ENCODE measurements at places on chromosomes 3 and 15. TPM values are rescaled to one million over a fixed set of nuclear protein-coding genes. Genes with fewer than 3 reads are reported as not detected.

Gene FSTL1
- 326 TPM for total RNA-seq

Gene BTLA
- total RNA-seq, result not detected

Gene SPATA12
- 0.22 TPM for total RNA-seq

GRCh38 chr3:110027446-110028080 is 690.2 kb upstream of the DPPA4 start:
- no peak for DNase-seq
- no peaks in the 10 kb centered on the region for H3K27me3 ChIP-seq
- H3K27ac ChIP-seq, result no peak overlapping the region
- no peak overlapping the region for H3K4me3 ChIP-seq
- H3K36me3 ChIP-seq, result peaks cover 22% of the 10 kb centered on the region

DNA sequence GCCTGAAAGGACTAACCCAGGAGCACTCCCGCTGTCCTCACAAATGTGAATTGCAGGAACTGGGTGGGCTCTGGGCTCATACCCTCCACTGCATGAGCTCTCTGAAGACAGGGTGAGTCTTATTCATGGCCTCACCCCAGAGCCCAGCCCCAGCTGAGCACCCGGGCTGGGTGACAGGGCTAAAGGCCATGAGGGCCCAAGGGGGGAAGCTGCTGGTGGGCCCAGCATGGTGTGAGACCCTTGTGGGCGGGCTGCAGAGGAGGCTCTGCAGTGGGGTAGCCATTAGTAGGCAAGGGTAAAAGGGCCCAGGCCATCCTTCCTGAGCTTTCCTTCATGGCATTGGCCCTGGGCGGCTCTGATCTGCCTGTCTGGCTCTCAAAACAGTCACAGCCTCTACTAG is 30.3 kb downstream of the SRPRB start:
- DNase-seq, result peak; percentile 9
- H3K36me3 ChIP-seq, result peaks cover 1% of the 10 kb centered on the region
- no peak overlapping the region for H3K27ac ChIP-seq
- no peak overlapping the region for H3K4me3 ChIP-seq
- H3K4me1 ChIP-seq, result no peaks in the 10 kb centered on the region
- no peaks in the 10 kb centered on the region for H3K27me3 ChIP-seq

- no peak overlapping the region for H3K4me3 ChIP-seq
- H3K27ac ChIP-seq, result no peak overlapping the region
- no peaks in the 10 kb centered on the region for H3K27me3 ChIP-seq
- H3K36me3 ChIP-seq, result peaks cover 38% of the 10 kb centered on the region
- no peaks in the 10 kb centered on the region for H3K4me1 ChIP-seq
- no peak for DNase-seq
Measured at GRCh38 chr15:59165726-59166125, 40.9 kb upstream of the LDHAL6B start.

- H3K4me1 ChIP-seq, result no peaks in the 10 kb centered on the region
- H3K36me3 ChIP-seq, result no peaks in the 10 kb centered on the region
- no peak overlapping the region for H3K4me3 ChIP-seq
- H3K27me3 ChIP-seq, result no peaks in the 10 kb centered on the region
- H3K27ac ChIP-seq, result no peak overlapping the region
- no peak for DNase-seq
Measured at GRCh38 chr3:34920806-34921205, 718.5 kb upstream of the ARPP21 start.

- peak; percentile 4 for DNase-seq
- peaks cover 14% of the 10 kb centered on the region for H3K36me3 ChIP-seq
- no peak overlapping the region for H3K4me3 ChIP-seq
- peak overlapping the region; percentile 37 for H3K27ac ChIP-seq
- peaks cover 8% of the 10 kb centered on the region for H3K4me1 ChIP-seq
- H3K27me3 ChIP-seq, result no peaks in the 10 kb centered on the region
Measured at GRCh38 chr15:99143242-99143641, 38.4 kb downstream of the SYNM start.

DNA sequence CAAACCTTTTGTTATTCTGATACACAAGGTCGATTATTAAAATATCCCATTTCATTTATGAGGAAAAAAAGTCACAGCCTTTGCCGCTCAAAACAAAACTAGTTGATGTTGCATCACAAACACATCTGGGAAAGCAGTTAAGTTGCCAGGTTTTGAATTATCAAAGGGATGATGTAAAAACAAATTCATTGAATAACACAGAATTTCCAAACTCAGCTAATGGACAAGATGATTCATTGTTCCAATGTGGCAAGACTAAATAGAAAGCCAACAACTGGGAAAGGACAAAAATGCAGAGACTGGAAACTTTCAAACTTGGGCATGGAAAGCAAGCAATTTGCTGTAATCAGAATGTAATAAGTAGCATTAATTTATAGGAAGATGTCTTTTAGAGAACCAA is 610.0 kb upstream of the ZNF385D start:
- no peaks in the 10 kb centered on the region for H3K36me3 ChIP-seq
- no peaks in the 10 kb centered on the region for H3K27me3 ChIP-seq
- H3K4me3 ChIP-seq, result no peak overlapping the region

Measured in H9 (cell line).